ENCODE measurements at places on chromosomes 1 and 21.

GRCh38 chr1:228367798-228368791 is 38.5 kb downstream of the TRIM11 start:
- no peak for DNase-seq

DNA sequence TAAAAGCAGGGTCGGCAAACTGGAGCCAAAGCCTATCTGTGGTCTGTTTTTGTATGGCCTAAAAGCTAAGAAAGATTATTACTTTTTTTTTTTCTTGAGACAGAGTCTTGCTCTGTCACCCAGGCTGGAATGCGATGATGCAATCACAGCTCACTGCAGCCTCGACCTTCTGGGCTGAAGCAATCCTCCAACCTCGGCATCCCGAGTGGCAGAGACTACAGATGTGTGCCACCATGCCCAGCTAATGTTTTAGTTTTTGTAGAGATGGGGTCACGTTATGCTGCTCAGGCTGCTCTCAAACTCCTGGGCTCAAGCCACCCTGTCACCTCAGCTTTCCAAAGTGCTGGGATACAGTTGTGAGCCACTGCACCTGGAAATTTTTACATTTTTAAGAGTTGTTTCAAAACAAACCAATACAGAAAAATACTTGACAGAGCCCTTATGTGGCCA is 6.5 kb upstream of the GLRX2 start:
- DNase-seq = no peak

- DNase-seq = no peak
Measured at GRCh38 chr21:14260174-14260764, 44.3 kb downstream of the RBM11 start.

DNA sequence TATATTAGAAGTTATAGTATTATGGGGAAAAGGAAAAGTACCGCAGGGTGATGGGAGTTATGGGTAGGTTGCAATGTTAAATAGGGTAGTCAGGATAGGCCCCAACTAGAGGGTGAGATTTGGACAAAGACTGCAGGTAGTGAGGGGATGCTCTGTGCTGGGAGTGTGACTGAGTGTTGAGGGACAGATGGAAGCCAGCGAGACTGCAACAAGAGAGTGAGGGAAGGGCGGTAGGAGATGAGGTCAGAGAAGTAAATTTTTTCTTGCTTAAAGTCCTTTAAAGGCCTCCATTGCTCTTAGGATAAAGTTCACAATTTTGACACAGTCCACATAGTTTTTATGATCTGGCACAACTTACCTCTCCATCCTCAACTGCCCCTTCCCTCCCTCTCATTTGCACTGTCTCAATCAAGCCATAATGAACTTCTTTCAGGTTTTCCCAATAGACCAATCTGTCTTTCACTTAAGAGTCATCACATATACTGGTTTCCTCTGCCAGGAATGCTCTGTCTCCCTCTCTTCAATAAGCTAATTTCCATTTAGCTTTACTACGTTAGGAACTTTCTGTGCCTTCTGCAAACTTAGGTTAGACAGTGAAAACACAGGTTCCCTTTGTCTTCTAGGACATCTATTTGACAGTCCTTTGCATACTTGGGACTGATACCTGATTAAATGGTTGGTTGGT is 237.7 kb upstream of the CACYBP start:
- DNase-seq = no peak

DNA sequence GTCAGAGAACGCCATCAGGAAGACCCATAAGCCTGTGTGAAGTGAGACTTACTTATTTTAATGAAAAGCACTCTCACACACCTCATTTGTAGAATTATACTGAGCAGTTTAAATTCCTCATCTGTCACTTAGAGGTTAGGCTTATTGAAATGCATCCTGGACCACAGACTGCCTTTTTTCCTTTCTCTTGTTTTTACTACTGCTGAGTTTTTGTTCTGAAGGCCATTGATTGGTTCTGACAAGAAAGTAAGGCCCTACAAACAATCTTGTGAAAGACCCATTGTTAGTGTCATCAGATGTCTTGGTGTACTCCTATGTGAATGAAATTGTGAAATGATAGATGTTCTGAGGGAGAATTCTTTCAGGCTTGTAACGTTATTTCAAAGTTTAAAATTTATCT is 1343.3 kb upstream of the ADGRL2 start:
- DNase-seq = no peak

Data from activated CD4-positive, alpha-beta T cell treated with anti-CD3 and anti-CD28 coated beads for 48 hours (primary cell).